ENCODE measurements at places on chromosomes 12 and 14.

DNA sequence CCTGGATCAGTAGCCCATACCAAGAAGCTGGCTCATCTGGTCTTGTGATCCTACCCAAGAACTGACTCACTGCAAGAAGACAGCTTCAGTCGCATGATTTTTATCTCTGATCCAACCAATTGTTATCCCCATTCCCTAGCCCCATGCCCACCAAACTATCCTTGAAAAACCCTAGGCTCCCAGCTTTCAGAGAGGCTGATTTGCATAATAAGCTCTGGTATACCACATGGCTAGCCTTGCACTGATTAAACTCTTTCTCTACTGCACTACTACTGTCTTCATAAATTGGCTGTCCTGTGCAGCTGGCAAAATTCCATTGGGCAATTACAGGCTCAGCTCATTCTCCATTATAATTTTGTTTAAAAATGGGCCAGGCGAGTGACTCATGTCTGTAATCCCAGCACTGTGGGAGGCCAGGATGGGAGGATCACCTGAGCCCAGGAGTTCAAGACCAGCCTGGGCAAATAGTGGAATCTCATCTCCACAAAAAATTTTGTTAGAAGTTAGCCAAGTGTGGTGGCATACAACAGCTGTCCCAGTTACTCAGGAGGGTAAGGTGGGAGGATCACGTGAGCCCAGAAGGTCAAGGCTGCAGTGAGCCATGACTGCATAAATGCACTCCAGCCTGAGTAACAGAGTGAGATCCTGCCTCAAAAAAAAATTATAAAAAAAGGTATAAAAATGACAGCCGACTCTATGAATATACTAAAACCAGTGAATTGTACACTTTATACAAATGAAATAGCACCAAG, 76.7 kb upstream of the EIF5 start:
- no peak for DNase-seq

DNA sequence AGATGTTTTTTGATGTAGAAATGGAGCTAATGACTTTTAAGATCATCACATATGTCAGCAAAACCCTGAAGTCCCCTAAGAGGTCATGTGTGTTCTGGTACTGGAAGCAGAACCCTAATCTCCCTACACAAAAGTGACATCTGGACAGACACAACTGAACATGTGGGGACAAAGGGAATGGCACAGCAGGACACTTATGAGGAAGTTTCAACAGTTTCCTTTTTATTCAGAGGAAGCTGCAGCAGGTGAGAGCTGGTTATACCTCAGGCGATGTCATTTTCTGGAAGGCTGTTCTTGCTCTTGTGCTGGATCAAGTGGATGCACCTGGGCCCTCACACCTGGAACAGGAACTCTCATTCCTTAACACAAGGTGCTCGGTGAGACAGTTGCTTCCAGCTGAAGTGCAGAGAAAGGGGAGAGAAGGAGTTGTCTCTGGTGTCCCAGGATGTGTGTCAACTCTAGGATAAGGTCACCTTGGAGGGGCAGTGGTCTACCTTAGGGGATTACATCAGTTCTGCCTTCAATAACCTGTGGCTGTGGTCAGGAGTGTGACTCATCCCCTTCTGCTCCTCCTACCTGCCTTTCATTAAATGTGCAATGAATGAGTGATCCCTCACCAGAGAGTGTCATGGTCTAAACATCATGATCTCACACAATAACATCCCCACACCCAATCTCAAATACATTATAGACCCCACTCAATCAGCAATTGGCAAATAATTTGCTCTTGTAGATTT, 463.4 kb downstream of the TMEM121 start:
- peak; percentile 21 for DNase-seq

DNA sequence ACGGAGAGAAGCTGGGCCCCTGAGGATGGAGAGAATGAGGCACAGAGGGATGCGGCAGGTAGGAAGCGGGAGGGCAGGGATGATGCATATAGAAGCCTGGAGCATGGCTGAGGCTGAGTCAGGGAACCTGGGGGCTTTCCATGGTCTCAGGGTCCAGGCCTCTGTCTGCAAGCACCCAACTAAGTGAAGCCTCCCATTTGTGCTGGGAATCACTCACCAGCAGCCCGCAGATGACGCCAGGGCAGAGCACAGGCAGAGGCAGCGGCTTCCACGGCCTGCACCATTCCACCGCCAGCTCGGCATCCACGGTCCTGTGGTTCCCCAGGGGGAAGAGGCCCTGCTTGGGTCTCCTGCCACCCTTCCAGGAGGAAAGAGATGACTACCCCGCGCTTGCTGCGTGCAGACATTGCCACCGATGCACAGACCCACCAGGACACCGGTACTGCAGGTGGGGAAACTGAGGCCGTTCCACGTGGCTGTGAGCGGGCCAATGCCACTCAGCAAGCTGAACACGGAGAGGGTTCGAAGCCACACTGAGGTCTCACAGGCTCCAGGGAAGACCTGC, 75.5 kb downstream of the NCOR2 start:
- DNase-seq = no peak

DNA sequence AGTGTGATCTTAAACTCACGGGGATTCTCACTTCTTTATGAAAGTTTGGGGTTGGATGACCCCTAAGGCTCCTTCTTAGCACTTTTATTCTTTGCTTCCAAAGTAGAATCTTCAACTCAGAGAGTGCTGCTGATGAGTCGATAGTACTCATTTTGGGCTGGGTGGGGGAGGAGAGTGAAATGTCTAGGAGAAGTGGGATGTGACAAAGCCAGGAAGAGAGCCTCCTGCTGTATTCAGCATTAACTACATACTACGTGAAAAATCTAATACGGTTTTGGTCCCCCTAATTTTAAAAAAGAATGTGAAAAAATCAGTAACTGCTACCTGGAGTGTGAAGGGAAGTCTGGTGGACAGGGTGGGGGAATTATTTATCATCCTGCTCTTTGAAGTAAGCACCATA, 148.3 kb downstream of the SAMD4A start:
- no peak for DNase-seq

DNA sequence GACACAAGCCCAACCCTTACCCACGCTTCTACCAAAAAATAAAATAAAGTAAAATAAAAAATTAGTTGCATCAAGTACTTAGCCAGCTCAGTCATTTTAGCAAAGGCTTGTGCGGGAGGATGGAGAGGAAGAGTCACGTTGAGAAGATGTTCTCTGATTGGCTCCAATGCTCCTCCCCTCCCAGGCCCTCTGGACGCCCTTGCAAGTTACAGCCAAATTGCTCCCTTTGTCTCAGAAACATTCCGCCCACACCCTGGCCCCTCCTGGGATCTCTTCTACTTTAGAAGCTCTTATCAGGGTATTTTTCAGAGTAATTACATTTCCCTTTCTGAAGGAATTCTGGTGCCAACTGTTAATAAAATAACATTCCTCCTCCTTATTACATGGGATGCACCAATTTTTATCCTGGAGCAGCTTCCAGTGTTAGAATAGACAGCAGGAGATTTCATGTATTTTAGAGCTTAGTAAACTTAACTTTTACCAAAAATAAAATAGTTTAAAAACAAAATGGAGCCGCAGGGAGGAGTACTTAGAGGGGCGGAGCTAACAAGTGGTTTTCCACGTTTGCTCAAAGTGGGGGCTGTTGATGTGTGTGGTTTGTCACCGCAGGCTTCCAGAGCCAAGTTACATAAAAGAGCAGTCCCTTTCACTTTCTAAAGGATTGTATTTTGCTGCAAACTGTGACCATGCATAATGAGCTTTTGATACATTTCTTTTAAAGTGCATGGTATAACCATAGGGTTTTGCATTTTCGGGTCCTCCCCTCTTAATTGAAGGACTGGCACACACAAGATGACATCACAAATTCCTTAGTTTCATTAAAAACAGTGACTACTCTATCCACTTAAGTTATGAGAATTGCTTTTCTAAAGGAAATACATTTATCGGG, 71.7 kb upstream of the RAP1B start:
- no peak for DNase-seq
